ENCODE measurements at places on chromosomes 2 and 18.

GRCh38 chr2:64840426-64840881, 148.7 kb upstream of the SLC1A4 start:
- no peak for DNase-seq

DNA sequence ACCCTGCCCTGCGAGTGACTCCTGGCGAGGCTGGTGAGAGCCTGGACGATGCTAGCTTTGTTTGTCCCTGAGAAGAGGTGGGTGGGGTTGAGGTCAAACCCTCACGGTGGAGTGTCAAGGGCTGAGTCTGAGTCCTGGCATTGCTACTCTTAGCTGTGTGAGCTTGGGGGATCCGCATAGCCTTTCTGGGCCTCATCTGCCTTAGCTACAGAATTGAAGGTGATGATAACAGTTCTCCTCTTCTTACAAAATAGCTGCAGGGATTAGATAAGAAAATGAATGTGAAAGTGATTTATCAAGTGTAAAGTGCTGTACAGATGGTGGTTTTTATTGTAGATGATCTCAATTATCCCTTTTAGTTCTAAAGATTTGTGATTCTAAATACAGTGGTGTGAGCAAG, 144.6 kb downstream of the LPIN1 start:
- no peak for DNase-seq

DNA sequence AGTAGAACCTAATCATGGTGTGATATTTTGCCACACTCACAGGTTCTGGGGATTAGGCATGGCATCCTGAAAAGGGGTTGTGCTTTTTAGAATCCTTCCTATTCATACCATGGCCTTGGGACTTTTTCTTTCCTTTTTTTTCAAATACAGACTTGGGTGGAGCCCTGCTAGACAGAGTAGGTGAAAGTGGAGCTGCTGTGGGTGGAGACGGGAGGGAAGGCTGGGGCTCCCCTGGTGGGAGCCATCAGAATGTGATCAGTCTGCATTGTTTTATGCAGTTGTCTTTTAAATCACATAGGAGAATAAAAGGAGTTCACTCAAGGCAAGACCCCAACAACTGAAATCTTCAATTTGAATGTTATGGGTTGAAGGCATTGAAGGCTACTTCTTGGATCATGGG, 130.2 kb downstream of the VAPA start:
- no peak for DNase-seq

- no peak for DNase-seq
Measured at GRCh38 chr2:181241797-181242196, 215.4 kb upstream of the ITGA4 start.

- DNase-seq, result no peak
Measured at GRCh38 chr2:166436189-166436588, 57.9 kb downstream of the SCN7A start.

- no peak for DNase-seq
Measured at GRCh38 chr18:46156124-46156745, 52.0 kb downstream of the HAUS1 start.

- no peak for DNase-seq
Measured at GRCh38 chr2:30325600-30326328, 94.4 kb downstream of the LBH start.

DNA sequence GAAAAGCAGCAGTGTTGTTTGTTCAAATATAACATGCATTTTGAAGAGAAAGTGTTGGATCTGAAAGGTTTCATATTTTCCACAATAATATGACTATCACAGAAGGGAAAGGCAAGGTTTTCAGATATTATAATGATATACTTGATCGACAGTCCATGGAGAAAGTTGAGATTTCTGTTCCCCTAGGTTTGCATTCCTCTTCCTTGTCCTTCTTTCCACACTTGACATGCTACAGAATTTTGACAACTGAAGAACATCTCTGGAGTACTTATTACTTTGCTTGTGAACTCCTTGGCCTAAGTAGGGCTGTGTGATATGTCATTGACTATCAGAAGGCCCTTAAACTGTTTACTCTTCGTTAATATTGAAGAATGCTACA, 46.5 kb downstream of the TMEFF2 start:
- DNase-seq, result no peak

GRCh38 chr2:9799011-9799596, 44.2 kb upstream of the TAF1B start:
- DNase-seq, result no peak

GRCh38 chr18:67279988-67280387, 236.5 kb downstream of the DSEL start:
- no peak for DNase-seq

Data from hypothalamus (tissue), 51 donors.